ENCODE measurements at places on chromosomes 6 and 20.

DNA sequence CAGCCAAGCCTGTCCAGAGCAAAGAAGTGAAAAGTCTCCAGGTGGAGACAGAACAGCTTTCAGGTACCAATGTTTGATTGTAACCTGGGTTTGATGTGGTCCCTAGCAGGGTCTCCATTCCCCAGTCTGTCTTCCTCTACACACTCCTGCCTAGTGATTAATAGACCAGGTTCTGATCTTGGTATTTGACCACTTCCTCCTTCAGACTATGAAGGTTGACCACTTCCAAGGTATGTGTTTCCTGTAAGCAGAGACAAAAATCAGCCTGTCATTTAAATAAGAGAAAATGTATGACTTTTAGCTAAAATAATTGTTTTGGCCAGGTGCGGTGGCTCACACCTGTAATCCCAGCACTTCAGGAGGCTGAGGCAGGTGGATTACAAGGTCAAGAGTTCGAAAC lies 41.8 kb upstream of the TOP1 start:
- no peak for DNase-seq

DNA sequence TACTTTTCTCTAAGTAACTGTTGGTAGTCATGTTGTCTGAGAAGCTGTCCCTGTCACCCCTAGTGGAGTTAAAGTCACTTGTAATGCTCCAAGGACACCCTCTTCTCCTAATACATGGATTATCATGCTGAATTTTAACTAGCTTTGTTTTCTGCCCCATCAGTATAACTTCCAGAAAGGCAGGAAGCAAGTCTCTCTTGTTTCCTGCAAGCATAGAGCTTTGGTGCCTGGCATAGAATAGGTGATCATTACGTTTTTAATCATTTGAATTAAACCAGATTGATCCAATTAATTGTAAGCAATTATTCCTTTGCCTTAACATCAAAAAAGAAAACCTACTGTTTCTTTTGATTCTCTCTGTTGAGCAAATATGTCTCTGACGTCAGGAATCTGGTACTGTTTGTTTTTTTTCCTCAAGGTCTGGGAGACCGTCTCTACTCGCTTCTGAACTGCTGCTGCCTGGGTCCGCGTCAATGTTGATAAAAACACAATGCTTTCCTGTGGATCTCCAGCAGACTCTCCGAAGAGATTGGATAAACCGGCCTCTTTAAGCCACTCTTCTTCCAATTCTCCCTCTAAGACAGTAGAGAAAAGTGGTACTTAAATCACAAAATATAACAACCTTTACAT lies 71.8 kb downstream of the ARHGAP18 start:
- no peak for DNase-seq

DNA sequence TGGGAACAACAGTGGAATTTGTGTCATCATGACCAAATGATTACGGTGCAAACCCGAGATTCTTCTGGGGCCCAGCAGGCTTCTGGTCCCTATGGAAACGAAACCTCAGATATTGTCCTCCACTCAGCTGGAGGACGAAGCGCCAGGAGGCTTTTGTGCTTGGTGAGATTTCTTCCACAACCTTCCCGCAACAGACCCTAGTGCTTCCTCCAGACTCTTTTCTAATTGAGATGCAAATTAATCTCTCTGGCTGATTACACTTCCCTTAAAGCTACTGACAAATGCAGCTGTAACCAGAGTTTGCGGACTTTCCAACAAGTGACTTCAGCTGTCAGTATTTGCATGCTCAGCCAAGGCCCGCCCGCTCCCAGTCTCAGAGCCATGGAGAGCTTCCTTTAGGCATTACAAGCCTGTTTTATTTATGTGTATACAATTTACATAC lies 96.0 kb downstream of the INSM1 start:
- no peak for DNase-seq

GRCh38 chr20:29497261-29497671 lies 1760.2 kb upstream of the DEFB115 start:
- DNase-seq: no peak

GRCh38 chr6:14726816-14727493 lies 518.9 kb upstream of the JARID2 start:
- DNase-seq: no peak

GRCh38 chr6:13398069-13398381 lies 69.7 kb upstream of the TBC1D7 start:
- peak; percentile 57 for DNase-seq

DNA sequence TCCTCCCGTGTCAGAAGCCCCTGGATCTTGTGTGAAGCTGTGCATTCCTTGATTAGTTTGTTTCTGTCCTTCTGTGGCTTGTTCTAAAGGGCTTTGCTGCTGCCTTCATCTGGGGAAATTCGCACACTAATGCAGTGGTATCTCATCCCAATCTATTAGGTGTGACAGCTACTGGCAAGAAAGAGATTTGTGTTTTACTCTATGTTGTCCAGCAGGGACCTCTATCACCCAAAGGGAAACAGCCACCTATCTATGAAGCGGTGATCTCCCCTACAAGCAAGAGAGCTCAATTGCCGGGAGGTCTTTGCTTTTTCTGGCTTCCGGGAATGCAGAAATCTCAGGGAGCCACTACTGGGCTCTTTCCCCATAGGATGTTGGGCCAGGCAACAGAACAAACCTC lies 151.8 kb downstream of the NRN1 start:
- DNase-seq: no peak

- DNase-seq: peak; percentile 9
Observed at GRCh38 chr6:97049253-97050011, 124.9 kb downstream of the KLHL32 start.

DNA sequence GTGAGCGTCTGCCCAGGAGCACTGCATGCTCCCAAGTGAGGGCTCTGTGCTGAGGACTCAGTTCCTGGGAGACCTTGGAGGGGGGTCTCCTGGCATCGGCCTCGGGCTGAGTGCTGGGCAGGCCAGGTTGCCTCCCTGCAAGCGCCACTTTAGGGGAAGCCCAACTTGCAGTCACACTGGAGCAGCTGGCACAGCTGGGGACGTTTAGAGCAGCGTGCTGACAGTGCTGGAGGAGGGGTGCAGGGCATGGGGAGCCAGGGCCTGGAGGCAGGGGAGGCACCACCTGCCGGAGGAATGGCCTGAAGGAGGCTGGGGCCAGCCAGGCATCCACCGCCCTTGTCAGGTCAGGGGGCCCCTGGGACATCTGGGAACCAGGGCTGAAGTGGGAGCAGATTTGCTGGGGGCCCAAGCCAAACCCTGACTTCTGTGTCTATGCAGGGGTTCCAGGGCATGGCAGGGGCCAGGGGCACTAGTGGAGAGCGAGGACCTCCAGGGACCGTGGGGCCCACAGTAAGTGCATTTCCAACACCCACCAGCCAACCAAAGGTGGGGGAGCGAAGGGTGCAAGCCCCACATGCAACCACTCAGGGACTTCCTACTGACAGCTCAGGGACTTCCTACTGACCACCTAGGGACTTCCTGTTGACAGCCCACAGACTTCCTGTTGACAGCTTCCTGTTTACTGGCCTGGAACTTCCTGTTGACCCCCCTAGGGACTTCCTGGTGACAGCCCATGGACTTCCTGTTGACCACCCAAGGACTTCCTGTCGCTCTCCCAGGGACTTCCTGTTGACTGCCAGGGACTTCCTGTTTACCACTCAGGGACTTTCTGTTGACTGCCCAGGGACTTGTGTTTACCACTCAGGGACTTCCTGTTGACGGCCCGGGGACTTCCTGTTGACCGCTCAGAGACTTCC lies 33.6 kb downstream of the COL20A1 start:
- DNase-seq: no peak

GRCh38 chr6:56551409-56552120 lies 91.1 kb downstream of the DST start:
- no peak for DNase-seq

DNA sequence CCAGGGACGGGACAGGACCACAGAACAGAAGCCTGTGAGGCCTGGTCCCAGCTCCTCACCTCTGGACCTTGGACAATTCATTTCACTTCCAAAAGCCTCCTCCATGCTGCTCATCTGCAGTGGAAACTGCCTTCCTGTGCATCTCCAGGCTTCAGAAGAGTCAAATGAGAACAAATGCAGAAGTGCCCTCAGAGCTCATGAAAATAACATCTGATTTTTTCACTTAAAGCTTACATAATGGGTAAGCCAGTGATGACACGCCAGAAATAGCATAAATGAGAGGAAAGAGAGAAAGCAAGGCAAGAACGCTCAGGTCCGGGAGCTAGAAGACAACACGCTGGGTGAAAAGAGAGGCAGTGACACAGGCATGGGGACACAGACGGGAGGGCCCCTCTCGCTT lies 7.9 kb downstream of the CNKSR3 start:
- no peak for DNase-seq

DNA sequence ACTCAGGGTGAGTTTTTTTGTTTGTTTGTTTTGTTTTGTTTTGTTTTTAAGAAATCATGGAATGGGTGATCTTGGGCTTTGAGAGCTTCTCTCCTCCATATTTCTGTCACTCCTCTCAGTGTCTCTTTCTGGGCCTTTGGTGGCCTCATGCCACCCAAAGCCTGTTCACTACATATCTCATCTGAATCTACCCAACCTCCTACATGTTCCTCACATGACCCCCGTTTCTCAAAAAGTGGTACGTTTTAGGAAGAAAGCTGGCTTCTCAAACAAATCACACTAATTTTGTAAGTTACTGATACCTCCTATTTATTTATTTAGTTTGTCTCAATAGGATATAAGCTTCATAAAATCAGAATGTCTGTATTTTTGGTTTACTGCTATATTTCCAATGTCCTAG lies 80.0 kb downstream of the SESN1 start:
- DNase-seq: no peak

DNA sequence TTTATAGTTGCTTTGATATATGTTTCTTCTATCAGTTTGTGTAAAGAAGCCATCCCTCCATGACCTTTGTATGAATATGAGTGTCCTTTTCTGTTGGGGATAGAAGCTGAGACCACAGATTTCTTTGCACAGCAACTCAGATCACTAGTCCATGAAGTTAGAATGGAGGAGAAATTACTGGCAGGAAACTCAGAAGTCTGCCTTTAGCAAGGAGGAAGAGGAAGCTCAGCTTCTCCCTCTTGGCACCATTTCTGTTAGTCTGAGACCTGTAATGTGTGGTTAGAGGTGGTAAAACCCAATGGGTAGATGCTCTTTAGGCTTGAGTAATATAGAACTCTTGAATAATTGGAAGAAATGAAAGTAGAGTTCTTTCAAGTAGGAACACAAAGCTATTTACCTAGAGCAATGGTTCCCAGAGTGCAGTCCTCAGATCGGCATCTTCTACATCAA lies 995.3 kb upstream of the FLRT3 start:
- DNase-seq: no peak

GRCh38 chr6:144582939-144583613 lies 297.9 kb downstream of the UTRN start:
- no peak for DNase-seq

DNA sequence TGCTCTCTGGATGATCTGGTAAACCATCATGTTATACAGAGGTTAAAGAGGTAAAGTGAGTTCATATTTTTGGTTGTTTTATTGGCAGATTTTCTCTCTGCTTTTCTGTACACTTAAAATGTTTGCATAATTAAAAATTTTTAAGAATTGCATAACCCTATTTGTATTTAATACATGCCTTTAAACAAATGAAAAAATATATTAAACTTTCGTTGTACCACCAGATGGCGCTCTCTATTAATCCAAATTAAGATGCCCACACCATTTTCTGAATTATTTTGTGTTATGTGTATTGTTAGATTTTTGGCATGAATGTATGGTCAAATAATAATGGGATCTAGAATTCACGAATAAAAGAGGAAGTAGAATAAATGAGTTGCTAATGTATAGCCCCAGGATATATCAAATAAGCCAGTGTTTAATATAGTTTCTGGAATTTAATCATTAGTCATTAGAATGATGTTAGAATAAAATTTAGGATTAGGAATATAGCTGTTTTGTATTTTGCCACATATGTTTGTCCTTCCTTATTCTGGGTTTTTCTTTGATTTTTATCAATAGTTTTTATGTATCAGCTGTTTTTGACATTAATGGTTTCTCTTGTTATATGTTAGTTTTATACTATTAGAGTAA lies 38.9 kb downstream of the SMAP1 start:
- DNase-seq: peak; percentile 10

DNA sequence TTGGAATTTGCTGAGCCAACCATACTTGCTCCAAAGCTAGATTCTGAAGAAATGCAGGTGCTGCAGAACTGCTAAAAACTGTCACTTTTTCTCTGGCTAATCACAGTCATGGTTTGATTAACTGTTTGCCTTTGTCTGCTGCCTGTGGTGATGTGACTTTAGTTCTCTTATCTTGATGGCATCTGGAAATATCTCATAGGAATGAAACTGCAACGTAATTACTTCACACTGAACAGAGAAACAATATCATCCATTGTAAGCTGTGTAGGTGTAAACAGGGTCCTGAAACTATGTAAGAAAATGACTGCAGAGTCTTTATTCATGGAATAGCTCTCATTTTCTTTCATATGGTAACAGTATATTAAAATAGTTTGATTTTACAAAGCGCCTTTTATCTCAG lies 721.9 kb upstream of the HS3ST5 start:
- DNase-seq: no peak

- DNase-seq: no peak
Observed at GRCh38 chr20:4234664-4235063, 219.3 kb upstream of the RNF24 start.

Measured in mammary epithelial cell (primary cell).